ENCODE measurements at places on chromosomes 3 and 15. TPM values are rescaled to one million over a fixed set of nuclear protein-coding genes. Genes with fewer than 3 reads are reported as not detected.

- no peak for DNase-seq
These were observed 184.2 kb downstream of the NR2F2 start for GRCh38 chr15:96514607-96515285.

GRCh38 chr3:129277829-129278271, 820 bp upstream of the HMCES start:
- no peak for DNase-seq

RETNLB gene
- total RNA-seq = not detected

SPPL2A gene
- total RNA-seq = 785 TPM

Measured in ascending aorta (tissue), 2 donors.